ENCODE measurements at places on chromosomes 12 and 14.
A peak's percentile ranks its signal among the peaks of the same experiment; 100 is the strongest.

- no peak for DNase-seq
Observed at GRCh38 chr12:22525426-22525825, 18.9 kb downstream of the C2CD5 start.

DNA sequence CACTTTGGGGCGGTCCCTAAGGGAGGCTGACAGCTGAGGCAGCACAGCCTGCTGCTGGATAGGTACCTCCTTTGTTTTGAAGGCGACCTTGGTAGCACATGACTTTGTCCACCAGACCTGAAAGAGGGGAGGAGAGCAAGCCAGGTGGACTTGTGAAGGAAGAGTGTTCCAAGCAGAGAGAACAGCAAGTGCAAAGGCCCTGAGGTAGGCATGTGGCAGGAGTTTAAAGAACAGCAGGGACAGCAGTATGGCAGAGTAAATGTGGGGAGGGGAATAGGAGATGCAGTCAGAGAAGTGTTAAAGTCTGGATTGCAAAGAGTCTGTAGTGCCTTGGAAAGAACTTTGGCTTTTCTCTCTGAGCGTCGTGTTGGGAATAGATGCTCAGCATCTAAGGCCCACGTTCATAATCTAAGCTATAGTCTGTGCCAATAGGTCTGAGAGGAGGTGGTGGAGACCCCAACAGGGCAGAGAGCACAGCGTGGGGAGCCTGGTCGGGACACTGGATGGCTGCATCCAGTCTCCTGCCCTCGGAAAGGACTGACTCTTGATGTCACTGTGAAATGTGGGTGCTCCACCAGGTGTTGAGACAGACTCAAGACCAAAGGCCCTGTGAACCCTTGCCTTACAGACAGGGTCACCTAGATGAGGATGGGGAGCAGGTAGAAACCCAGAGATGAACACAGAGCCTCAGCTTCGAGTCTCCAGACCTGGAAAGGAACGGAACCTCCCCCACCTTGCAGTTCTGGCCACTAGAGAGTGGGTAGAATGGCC, 242.1 kb upstream of the PWP1 start:
- no peak for DNase-seq

GRCh38 chr12:8697476-8698131, at the start of gene RIMKLB:
TSS of gene RIMKLB (plus strand) at chr12:8697991. CDS start at chr12:8713867, 15,876 bp downstream.
- peak; percentile 46 for DNase-seq

DNA sequence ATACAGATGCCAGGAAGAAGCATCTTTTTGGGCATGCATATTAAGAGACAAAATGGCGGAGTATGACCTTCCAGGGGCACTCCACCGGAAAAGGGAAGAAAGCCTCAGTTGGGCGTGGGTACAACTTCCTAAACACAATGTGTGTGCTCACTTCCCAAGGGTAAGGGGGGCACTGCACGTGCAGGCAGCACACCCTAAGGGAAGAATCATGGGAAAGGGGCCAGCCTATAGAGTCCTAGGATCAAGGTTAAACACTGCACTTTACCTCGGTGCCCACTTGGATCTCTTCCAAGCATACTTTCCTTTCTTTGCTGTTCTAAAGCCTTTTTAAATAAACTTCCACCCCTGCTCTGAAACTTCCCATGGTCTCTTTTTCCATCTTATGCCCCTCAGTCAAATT, 14.8 kb downstream of the OR6J1 start:
- DNase-seq = no peak

DNA sequence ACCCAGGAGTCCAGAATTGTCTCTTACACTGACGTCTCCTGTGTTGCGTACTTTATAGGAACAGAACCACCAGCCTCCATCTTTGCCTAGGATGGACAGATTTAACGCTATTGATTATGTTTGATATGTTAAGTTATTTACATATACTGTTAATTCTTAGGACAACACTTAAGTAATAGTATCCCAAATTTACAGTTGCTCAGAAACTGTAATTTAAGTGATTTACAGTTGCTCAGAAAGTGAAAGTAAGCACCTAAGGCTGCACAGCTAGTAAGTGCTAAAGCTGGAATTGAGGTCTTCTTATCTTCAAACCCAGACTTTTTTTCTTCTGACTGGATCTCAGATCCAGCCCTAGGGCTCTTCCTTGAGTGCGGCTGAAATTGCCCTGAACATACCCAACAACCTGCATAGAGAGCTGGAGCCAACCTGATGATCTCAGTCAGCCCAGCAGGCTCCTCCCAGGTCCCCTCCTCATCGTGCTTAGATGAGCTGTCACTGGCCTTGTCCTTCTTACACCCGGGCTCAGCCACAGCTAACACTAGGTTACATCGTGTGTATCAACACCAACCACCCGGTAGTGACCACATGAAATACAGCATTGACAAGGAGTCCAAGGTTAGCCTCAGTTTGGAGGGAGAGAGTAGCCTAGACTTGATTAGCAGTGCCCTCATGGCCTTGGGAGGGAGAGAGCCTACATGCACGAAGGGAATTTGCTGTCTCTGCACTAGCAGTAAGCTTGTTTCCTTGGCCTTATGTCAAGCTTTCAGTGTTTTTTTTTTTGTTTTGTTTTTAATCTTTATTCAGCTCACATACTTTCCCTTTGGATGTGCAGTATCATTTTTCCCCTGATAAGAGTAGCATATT, 111.1 kb upstream of the ARHGAP5 start:
- DNase-seq = no peak

DNA sequence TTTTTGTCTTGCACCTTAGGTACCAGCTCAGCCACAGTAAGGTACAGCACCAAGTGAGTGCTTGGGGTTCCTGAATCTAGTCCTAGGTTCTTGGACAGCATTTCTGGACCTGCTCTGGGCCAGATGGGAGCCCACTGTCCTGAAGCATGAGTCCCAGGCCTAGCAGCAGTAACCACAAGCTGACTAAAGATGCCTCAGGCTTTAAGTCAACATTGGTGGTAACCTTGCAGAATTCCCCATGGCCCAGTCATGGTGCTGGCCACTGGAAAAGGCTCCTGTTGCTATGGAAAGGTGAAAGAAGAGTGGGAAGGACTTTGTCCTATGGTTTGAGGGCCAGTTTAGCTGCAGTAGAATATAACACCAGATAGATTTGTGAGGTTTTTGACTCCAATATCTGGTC, 86.9 kb upstream of the CLEC14A start:
- DNase-seq = no peak

- no peak for DNase-seq
Observed at GRCh38 chr12:96590970-96591369, 101.6 kb downstream of the CFAP54 start.

GRCh38 chr12:107760207-107760808, 629 bp downstream of the PRDM4 start:
- no peak for DNase-seq

DNA sequence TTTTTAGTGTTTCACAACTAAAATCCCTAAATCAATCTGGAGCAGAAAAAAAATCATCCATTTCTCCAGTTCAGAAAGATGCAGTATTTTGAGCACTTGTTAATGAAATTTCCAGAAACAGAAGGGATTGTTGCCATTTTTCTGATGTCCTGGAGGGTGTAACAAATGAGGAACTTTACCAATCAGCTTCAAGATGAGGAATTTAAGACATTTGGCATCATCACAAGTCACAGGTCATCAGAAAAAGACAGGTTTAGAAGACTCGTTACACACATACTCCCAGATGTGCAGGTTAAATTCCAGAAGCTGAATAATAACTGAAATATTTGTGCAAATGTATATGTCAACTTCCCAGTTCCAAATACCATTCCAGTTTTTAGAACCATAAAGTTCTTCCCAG, 482 bp upstream of the PSMC1 start:
- no peak for DNase-seq

DNA sequence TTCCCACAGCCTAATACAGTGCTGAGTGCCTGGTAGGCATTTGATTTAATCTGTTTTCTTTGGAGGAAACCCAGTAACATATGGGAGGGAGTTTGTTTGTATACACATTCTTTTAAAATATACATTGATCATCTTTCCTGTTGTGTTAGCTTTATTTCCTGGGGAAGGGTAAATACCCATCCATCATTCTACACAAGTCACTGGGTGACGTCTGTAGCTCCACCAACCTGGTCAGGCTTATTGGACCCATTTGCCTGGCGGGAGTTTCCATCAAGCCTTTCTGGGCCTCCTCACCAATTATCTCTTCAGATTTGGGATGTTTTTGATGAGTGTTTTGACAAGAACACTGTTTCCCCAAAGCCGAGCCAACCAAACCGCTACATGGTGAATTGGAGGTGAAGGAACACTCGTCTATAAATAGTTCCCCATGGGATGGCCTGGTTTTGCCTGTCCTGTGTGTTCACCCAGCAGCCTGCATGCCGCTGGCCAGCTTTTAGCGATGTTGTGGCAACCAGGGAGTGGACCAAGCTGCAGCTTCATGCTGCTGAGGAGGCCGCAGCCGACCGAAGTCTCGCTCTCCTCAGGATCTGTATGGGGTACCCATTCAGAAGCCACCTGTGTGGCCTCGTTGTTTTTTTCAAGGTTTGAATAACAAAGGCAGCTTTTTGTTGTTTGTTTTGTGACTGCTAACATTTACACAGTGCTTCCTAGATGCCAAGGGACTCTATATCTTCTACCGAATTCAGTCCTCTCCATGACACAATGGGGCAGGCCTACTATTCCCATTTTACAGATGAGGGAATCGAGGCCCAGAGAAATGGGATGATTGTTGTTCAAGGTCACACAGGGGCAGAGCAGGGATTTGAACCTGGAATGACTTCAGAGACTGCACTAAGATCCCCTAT, 22.6 kb downstream of the PLXNC1 start:
- DNase-seq = no peak

GRCh38 chr12:99043319-99043914, 398.3 kb downstream of the APAF1 start:
- no peak for DNase-seq

- no peak for DNase-seq
Observed at GRCh38 chr14:54450535-54450934, 9.4 kb upstream of the CNIH1 start.

DNA sequence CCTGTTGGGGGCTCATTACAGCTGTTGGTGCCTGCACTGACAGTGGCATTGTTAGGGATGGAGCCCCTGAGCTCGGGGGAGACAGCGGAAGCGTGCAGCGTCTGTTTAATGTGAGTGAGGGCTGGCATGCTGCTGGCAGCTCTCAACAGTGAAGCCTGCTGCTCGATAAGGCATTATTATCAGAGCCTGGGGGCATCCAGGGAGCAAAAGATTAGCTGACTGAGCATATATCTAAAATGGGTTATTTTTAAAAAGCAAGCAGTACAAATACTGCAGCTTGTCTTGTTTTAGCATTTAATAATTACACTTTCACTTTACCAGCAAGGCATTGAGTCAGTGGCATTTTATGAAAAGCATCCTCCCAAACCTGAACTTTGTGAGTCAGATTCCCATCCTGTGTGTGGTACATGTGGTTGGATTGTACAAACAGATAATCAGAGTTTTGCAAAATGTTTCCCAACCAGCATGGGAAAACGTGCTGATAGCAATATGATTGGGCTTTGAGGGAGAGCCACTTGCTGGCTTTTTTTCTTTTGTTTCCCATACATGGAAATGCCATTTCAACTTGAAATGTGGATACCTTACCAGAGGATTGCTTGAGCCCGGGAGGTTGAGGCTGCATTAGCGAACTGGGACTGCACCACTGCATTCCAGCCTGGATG, 150.8 kb downstream of the PRKCH start:
- no peak for DNase-seq

DNA sequence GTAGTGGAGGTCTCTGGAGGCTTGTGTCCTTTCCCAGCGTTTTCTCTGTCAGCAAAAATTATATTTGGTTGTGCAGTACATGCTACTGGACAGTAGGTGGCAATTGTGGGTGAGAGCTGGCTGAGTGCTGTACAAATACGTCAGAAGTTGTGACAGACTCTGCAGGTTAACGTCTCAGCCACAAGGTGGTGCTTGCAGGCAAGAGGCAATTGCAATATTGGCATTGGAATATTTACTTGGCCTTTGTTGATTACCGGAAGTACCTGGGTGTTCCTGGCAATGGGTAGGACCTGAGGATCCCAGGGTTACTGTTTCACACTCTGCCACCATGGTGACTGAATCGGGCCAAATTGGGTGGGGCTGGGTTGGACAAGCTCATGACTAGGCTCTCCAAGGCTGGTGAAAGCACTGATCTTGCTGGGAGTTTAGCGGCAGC, 333.9 kb upstream of the LMO3 start:
- DNase-seq = no peak

- no peak for DNase-seq
Observed at GRCh38 chr12:76003355-76003638, 28.3 kb downstream of the PHLDA1 start.

All from stimulated activated CD4-positive, alpha-beta T cell treated with anti-CD3 and anti-CD28 coated beads, Interleukin-1b, Interleukin-23, amount 100 ng/mL, for 1 hour (primary cell).